Stimulated activated CD4-positive, alpha-beta T cell treated with anti-CD3 and anti-CD28 coated beads, TNF-alpha, amount 100 ng/mL, for 1 hour (primary cell): ENCODE measurements at places on chromosomes 6 and 20.

DNA sequence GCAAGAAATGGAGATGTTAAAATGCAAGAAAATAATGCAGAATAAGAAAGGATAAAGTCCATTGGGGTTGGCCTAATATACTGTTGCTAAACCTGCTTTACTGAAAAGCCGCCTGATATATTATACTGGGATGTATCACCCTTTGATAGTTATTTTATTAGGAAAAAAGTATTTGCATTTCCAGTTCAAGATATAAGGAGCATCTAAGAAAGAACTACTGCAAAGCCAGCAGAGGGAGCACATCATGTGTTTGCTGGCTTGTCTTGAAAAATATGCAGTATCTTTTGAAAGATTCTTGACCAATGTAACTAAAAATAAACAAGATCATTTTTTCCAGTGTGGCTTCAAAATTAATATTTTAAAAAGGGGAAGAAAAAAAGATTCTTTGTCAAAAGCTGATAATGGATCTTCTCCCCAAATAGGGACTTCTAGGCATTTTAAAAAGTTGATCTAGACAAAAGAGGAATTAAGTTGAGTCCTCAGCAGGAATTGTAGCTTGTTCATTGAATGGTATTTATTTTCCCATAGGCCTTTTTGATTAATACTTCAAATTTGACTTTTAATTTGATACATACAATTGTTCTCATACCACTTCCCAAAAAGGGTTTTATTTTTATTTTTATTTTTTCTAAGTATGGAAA lies 214.9 kb downstream of the ZFAND3 start:
- DNase-seq: no peak

GRCh38 chr6:79305020-79305419 lies 70.5 kb upstream of the HMGN3 start:
- DNase-seq: no peak

GRCh38 chr6:159999240-159999671 lies 30.4 kb downstream of the IGF2R start:
- DNase-seq: no peak

GRCh38 chr20:51553897-51554486 lies 11.5 kb upstream of the NFATC2 start:
- DNase-seq: no peak

- no peak for DNase-seq
These were observed 515.9 kb downstream of the CD83 start for GRCh38 chr6:14633479-14633878.

DNA sequence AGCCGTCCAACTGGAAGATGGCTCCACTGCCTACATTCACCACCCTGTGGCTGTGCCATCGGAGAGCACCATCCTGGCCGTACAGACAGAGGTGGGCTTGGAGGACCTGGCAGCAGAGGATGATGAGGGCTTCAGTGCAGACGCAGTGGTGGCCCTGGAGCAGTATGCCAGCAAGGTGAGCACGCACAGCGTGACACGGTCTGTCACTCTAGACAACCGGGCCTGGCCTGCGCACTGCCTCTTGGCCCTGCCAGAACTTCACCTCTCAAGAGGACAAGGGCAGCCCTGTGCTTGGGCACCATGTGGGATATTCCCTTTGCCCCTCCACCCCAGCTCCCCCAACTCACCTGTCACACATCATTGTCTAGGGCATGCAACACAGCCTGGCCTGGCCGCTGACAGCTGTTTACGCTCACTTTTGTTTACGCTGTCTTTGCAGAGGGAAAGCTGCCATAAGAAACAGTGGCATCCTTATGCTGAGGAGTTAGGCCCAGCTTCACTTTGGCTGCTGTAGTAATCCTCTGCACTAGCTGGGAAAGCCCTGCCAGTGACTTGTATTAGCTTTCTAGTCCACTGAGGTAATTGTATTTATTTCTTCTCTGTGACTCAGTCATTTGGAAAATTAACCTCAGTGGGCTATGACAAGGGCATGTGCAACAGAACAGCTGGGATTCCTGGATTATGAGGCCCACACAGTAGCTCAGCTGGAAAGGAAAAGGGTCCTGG lies 9.8 kb upstream of the DEF6 start:
- DNase-seq: no peak

DNA sequence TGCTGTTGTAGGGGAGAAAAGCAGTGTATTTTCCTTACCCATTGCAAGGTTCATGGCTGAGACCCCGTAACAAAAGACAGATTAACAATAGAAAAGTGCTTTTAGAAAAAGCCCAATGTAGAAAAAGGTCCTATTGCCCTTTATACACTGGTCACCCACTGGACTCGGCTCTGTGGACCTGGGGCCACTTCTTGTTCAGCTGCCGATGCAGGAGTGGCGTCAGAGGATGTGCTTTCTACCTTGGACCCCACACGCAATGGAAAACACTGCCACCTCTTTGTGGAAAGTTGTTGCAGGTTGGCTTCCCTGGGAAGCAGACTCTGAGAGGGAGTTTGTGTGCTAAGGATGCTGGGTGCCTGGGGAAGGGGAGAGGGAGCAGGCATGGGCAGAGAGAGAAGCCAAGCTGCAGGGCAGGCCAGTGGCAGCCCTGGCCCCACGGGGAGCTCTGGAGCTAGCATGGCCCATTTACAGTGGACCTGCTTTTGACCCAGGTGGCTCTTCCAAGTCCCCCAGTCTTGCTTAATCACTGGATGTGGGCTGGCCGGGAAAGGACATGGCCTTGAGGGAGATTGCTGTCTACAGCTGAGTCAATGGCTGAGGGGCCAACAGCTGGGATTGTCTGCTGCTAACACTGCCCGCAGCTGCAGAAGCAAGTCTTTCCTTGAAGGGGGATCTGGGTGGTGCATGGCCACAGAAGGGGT lies 142.9 kb downstream of the CDC5L start:
- no peak for DNase-seq

GRCh38 chr6:34926655-34927054 lies 37.6 kb downstream of the ANKS1A start:
- DNase-seq: no peak

DNA sequence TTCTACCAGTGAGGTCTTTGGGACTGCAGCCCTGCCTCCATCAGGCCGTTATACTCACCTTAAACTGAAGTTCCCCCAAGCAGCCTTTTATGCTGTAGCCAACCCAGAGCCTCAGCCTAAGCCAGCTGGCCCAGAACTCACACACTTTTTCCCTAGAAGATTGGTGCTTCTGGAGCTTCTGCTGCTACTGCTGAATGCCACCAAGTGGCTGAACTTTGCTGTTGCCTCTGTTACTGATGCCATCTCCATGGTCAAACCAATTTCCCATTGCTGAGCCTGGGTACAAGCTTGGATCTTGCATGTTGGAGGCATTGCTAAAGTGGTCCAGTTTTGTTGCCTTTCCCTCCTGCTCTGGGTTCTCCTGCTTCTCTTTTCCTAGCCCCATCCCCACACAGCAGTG lies 15.0 kb upstream of the TBX18 start:
- no peak for DNase-seq

GRCh38 chr6:167267921-167268401 lies 23.2 kb upstream of the UNC93A start:
- DNase-seq: no peak
